ENCODE measurements at places on chromosomes 2 and 18.

GRCh38 chr18:54923339-54923956, 35.8 kb downstream of the CCDC68 start:
- no peak for DNase-seq

- DNase-seq: no peak
Measured at GRCh38 chr2:46855805-46856204, 59.8 kb downstream of the MCFD2 start.

GRCh38 chr2:122795763-122796162, 1040.3 kb downstream of the TSN start:
- no peak for DNase-seq

DNA sequence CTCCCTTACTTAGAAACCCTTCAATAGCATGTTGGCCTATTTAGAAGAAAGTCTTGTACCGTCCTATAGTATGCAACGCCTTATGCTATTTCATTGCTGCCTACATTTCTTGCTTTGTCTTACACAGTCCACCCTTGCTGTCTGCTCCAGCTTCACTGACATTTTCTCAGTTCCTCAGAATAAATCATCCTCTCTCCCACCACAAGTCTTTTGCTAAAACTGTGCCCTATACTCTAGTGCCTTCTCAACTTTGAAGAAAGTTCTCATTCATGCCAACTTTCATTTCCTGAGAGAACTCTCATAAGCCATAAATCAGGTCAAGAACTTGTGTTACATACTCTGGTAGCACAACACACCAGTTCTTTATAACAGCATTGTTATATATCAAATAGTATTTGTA, 54.3 kb upstream of the COL3A1 start:
- DNase-seq: no peak

DNA sequence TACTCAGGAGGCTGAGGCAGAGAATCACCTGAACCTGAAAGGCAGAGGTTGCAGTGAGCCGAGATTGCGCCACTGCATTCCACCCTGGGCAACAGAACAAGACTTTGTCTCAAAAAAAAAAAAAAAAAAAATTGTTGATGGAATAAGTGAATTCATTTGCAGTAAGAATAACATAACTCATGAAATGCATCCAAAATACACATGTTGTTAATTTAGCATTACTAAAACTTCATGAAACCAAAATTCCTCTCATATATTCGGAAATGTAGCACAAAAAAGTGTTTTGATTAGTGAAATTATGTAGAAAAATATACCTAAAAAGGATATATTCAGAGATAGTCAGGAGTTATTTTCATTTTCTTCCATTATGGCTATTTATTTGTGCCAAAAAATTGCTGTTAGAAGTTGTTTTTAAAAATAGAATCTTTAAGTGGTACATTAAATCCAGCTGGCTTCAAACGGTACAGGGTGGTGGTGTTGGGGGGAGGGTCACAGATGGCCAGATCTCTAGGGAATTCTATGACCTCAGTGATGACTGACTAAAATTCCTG, 78.2 kb upstream of the UGP2 start:
- DNase-seq: no peak

Measured in stimulated activated CD4-positive, alpha-beta T cell treated with anti-CD3 and anti-CD28 coated beads, Interleukin-1b, Interleukin-23, amount 100 ng/mL, for 1 hour (primary cell).